ENCODE measurements at places on chromosomes 4 and X.

GRCh38 chrX:40157228-40158035 lies 59.7 kb upstream of the BCOR start:
- no peak for DNase-seq

DNA sequence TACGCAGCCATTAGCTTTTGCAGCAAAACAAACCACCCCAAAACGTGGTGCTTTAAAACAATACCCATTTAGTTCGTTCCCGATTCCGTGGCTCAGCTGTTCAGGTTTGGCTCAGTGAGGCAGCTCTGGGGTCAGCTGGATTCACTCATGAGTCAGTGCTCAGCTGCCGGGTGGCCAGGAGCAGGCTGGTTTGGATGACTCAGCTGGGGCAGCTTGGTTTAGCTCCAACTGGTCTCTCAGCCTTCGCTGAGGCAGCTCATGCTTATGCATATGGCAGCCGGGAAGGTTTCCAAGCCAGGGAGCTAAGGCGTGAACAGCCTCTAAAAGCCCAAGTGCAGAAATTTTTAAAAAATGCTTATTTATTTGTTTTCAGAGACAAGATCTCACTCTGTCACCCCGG lies 13.3 kb upstream of the CD99 start:
- DNase-seq, result no peak

DNA sequence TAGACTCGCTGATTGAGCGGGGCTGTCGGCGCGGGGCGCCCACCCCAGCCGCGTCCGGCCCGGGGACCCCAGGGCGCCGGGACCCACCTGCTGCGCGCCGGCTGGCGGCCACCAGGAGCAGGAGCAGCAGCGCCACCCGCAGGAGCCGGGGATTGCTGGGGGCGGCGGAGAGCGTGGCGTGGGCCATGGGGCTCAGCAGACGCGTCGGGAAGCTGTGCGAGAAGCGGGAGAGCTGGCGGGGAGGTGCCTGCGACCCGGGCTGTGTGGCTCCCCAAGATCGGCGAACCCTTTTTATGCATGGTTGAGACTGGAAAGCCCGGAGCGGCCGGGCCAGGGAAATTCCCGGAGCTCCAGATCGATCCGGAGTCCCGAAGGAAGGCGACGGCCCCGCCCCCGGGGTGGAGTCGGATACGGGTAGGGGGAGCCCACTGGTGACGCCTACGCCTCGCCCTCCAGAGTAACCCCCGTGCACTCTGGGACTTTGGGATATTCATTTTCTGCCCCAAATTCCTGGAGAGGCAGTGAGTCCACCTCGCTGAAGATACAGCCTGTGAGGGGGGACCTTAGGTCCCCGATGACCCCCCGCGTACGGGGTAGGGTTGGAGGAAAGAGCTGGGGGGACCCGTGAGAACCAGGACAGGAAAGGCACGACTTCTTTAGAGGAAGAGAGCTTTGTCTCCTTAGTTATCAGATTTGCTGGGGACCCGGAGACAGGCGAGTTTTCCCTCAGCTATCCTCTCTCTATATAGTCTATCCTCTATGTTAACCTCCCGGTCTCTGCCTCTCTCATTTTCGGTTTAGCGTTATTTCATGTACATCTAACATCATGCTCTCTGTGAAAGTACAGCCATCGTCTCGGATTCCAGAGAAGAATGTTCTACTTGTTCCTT lies at the start of gene CXCL3:
CXCL3 (minus strand) TSS at position 265 of the 890 bp plus-strand sequence; CDS start at position 187, 78 bp downstream.
- no peak for DNase-seq

GRCh38 chrX:20252381-20253231 lies 14.1 kb downstream of the RPS6KA3 start:
- DNase-seq, result no peak

GRCh38 chr4:1521821-1522361 lies 115.6 kb upstream of the NKX1-1 start:
- DNase-seq, result no peak
